Vagina (tissue), 2 donors: ENCODE measurements at places on chromosomes 12 and 14.

DNA sequence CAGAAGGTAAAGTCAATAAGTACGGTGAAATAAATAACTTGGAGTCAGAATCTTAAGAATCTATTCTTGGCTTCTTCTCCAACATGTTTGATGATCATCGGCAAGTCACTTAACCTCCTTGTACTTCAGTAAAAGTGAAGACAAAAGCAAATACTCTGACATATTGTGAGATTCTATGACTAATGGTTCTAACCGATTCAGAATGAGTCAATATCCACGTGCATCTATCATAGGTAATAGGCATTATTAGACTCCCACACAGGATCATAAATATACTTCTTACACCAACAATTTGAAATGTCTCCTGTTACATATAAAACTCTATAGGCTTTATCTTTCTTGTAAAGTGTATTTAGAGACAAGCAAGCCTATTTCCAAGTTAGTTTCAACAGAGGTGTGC is 144.4 kb upstream of the ATXN7L3B start:
- DNase-seq, result no peak

- no peak for DNase-seq
These were observed 97.9 kb upstream of the FAR2 start for GRCh38 chr12:29051221-29051620.

- DNase-seq, result no peak
These were observed 661.2 kb downstream of the SLC16A7 start for GRCh38 chr12:60257063-60257462.

GRCh38 chr12:81992461-81992860 is 233.3 kb upstream of the PPFIA2 start:
- DNase-seq, result no peak

DNA sequence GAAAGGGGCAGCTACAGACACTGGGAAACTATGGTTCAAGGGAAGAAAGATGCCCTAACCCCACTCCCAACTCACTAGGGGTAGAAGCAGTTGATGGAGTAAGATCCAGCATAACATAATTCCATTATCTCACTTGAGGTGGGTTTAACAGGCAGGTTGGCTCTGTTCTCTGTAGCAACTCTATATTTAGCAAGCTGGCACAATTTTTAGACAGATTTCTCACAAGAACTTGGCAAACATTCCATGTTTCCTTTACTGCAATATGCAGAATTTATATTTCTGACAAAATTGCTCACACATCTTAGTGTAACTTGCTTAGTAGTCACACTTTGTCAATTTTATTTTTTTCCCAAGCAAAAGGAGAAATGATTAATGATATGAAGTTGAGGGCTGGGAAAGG is 475.4 kb downstream of the RMST start:
- no peak for DNase-seq

GRCh38 chr12:120466560-120467315 is 2.8 kb downstream of the SRSF9 start:
- no peak for DNase-seq

DNA sequence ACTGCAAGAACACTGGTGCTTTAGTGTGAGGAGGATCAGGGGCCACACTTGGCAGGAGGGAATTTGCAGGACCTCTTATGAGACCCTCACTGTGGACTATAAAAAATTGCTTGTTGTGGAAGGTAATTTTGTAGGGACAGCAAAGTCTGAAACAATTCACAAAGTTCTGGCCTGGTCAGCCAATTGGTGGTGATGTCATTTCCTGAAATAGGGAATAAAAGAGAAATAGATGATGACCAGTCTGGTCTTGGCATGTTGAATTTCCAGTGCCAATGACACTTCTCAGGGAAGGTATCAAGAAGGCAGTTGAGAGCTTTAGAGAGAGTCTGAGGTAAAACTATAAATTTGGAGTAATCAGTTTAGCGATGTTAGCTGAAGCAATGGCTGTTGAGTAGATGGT is 129.3 kb upstream of the LMNTD1 start:
- no peak for DNase-seq

GRCh38 chr12:15534322-15534721 is 212.0 kb downstream of the PTPRO start:
- DNase-seq, result no peak

GRCh38 chr12:21718944-21719650 is 55.4 kb downstream of the KCNJ8 start:
- no peak for DNase-seq

DNA sequence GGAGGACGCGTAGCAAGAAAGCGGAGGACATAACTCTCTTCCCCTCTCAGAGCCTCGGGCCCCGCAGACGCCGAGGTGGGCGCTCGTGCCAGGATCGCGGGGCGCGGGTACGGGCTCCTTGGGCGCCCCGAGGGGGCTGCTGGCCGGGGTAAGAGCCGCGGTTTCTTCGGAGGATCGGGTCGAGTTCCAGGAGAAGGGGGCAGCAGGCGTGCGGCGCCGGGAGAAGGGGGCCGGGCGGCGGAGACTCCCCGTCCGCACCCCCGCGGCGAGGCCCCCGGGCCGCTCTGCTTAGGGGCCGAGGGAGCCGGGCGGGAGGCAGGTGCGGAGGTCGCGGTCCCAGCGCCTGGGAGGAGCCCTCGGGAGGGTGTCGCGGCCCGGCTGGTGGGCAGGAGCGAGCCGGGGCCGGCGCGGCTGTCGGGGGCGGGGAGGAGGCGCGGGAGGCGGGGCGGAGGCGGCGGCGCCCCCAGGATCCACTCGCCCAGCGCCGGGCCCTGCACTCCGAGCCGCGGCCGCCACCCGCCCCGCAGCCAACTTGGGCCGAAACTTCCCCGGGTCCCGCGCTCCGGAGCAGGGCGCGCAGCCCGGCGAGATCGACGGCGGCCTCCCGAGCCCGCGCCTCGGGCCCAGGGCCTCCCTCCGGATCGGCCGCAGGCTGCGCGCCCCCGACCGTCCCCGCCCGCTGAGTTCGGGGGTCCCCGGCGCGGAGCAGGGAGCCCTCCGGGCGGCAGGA is 64.4 kb downstream of the FBXL14 start:
- DNase-seq, result no peak
